ENCODE measurements at places on chromosomes 2 and 18.

DNA sequence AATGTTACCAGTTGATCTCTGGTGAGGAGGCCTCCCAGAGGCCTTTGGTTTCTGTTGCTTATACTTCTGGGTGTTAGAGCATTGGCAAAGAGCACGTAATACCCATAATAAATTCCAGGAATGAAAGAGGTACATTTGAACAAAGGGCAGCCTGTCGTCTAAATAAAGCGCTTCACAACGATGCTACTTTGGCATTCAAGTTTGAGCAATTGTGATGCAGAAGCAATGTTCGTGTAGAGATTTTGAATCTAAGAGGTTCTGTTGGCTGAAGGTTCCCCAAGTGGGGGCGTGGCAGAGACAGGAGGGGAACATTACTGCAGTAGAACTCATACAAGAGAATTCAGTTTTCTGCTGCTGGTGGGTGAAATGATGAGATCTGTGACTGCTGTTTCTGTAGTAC is 27.8 kb downstream of the ZNF532 start:
- DNase-seq: no peak

GRCh38 chr2:196376984-196377877 is 205.9 kb upstream of the STK17B start:
- DNase-seq: no peak

DNA sequence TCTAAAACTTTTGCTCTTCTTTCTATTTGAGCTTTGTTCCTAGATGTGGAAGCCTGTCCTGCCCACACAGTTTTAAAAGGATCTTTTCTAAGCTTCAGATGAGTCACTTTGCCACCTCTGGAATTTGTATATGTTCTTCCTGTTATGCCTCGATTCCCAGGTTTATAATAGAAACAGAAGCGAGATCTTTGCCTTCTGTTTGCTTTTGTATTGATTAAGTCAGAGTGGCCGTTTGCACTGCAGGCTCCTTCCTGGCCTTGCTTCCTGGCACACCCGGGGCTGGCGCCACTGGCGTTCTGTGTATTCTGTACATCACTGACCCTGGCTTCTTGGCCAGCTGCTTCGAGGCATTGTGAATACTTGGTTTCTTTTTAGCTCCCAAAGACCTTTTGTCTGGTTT is 91.8 kb downstream of the MTCL1 start:
- DNase-seq: no peak

DNA sequence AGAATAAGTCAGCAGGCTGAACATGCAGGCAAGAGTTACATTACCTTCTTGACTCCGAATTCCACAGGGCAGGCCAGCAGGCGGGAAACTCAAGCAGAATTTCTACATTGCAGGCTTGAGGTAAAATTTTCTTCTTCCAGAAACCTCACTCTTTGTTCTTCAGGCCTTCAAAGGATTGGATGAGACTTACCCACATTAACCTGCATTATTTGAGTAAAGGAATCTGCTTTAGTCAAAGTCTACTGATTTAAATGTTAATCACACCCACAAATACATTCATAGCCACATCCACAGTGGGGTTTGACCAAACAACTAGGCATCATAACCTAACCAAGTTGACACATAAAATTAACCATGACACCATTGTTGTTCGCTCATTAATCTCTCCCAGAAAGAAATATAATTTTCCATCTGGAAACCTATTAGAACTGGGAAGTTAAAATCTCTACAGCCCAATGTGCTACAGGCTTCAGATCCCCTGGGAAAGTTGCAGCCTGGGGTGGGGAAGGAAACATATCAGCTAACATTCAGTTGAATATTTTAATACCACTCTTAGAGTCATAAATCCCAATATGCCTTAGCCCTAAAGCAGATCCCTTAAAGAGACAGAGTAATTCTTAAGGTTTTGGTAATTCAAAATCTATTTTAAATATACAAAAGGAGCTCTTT is 468.2 kb upstream of the TNP1 start:
- DNase-seq: no peak

DNA sequence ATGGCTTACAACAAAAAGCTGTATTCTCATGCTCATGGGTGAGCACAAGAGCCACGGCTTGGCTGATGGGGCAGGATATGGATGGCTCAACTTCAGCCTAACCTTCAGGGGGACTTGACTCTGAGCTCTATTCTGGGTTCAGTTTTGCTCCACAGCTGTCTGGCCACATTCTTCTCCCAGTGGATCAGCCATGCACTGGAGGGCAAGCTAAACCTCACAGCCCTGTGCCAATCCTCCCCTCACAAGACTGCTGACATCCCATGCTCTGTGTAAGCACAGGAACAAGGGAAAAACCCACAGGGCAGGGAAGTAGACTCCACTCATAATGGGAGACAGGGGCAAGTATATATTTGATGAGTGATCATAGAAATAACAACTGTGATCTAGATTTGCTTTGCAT is 35.6 kb downstream of the COPS8 start:
- DNase-seq: no peak

GRCh38 chr2:230830428-230830827 is 34.3 kb upstream of the ITM2C start:
- DNase-seq: no peak

DNA sequence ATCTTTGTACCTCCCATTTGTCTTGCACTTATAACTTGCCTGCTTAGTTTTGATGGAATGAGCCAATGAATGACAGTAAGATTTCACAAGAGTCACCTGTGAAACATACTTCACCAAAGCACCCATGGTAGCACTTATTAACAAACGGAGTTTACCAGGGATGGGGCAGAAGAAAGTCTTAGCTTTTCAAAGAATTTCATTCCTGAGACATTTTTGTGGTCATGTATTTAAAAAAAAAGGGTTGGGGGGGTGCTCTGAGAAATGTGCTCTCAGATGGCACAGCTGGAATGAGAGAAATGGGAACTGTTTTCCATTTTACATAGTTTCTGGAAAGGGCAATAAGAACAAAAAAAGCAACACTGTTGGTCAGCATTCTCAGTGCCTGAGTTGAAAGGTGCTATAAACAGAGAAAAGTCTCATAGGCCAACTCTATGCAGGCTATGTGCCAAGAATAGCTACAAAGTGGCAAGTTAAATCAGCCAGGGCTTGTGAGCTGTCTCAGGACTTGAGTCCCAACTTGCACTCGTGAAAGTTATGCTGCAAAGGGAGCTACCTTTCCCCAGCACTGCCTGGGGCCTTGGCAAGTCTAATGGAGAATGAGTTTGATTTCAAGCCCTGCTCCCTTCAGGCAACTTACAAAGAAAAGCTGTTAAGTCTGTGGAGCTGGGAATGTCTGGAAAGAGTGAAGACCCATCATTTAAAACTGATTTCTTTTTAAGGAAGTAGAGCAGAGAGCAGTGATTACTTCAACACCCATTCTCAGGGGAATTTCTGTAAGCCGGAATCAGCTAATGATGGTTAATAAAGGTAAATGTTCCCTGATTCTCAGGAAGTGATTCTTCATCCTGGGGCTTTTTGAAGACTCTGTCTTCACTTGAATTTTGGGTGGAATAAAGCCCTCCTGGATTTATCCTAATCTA is 170.6 kb downstream of the SLC8A1 start:
- no peak for DNase-seq

DNA sequence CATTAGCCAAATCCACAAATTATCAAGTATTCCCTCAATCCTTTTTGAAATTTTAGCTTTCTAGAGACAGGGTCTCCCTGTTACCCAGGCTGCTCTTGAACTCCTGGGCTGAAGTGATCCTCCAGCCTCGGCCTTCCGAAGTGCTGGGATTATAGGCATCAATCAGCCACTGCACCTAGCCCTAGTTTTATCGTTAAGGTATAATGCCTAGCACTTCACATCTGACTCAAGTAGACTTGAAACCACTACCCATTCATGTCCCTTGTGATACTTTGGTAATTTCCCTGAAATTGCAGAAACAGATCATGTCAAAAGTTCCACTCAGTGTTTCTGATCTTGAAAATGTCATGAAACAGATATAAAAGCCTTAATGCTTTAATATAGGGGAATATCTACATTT is 26.3 kb downstream of the MEX3C start:
- no peak for DNase-seq

- DNase-seq: no peak
Observed at GRCh38 chr2:136331226-136331625, 213.3 kb upstream of the CXCR4 start.

DNA sequence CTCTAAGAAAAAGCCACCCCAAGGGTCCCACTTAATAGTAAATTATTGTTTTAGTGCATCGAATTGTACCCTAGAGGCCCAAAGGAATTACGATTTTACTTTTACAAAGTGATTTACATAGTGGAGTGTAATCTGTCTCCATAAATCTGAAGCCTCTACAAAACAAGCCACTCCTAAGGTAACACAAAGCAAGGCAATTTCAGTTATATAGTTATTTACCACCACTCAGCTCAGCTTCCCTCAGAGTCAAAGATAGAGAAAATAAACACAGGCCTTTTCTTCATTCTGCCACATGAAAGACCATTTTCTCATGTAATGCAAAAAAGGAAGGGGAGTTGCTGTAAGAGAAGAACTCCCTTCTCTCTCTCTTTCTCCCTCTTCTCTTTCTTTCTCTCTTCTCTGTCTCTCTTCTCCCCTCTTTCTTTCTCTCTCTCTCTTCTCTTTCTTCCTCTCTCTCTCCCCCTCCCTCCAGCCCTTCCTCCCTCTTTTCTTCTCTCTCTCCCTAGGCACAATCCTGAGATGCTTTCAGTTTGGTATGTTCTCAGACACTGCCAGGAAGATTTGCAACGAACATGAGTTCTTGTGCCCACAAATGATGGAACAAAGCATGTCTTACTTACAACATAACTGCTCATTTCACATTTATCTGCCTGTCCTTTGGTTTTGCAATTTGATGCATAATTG is 264.5 kb downstream of the BCL2 start:
- DNase-seq: no peak

DNA sequence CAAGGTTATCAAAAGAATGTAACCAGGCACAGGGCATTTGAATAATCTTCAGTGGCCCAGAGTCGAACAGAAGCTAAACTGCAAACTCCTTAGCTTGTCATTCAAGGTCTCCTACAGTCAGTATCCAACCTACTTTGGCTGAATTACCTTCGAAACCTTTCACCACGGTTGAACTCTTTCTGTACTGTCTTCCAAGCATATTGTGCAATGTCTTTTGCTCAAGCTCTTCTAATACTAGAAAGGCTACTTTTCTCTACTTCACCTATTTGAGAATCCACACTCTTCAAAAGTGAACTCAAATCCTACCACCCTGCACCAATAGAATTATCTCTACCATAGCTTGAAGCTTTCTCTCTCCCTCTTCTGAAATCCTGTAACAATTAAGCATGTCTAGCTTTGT is 142.9 kb downstream of the NR4A2 start:
- no peak for DNase-seq

GRCh38 chr2:149857344-149857743 is 269.8 kb upstream of the MMADHC start:
- DNase-seq: no peak

GRCh38 chr2:138298120-138298814 is 203.3 kb upstream of the SPOPL start:
- DNase-seq: no peak

- no peak for DNase-seq
Observed at GRCh38 chr2:230205034-230205433, 14.8 kb downstream of the SP110 start.

DNA sequence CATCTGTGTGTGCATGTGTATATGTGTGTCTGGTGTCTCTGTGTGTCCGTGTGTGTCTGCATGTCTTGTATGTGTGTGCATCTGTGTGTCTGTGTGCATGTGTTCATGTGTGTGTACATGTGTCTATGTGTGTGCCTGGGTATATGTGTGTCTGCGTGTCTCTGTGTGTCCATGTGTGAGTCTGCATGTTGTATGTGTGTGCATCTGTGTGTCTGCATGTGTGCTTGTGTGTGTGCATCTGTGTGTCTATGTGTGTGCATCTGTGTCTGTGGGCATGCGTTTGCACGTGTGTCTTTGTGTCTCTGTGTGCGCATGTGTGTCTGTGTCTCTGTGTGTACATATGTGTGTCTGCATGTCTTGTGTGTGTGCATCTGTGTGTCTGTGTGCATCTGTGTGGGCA is 207.7 kb downstream of the TNS1 start:
- DNase-seq: no peak

- no peak for DNase-seq
Observed at GRCh38 chr18:2028986-2029385, 542.3 kb downstream of the METTL4 start.

DNA sequence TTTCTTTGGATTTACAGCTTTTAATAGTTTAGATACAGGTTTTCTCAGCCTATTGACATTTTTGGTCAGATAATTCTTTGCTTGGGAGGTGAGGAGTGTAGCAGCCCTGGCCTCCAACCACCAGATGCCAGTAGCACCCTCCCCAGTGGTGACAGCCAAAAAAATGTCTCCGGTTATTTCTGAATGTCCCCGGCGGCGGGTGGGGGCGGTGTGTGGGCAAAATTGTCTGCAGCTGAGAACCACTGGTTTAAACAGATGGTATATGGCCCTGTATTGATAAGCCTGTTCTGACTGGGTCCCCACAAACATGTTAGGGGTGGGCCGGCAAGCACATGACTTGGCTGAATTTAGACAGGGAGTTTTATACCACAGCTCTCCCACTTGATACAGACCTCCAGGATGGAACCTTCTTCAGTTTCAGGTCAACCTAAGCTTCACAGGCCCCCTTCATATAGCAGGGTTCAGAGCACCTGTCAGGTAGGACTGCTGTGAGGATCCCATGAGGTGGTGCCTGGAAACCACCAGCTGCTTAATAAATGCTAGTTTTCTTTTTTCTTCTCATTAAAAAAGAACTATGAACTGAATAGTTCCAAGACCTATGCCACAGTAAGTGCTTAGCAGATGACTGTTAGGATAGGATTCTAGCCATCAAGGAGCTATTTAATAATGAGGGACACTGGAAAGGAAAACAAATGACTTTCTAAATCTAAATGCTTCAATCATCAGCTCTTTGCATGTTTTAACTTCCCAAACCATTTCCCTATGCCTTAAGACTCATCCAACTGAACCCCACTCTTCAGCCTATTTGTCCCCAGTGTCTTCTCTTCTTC is 18.1 kb downstream of the LPIN2 start:
- peak; percentile 4 for DNase-seq

GRCh38 chr2:62660582-62661262 is 44.8 kb upstream of the EHBP1 start:
- no peak for DNase-seq

- no peak for DNase-seq
Observed at GRCh38 chr18:74114116-74114515, 33.5 kb downstream of the FBXO15 start.

- DNase-seq: no peak
Observed at GRCh38 chr2:131408778-131409177, 44.8 kb upstream of the RAB6D start.

DNA sequence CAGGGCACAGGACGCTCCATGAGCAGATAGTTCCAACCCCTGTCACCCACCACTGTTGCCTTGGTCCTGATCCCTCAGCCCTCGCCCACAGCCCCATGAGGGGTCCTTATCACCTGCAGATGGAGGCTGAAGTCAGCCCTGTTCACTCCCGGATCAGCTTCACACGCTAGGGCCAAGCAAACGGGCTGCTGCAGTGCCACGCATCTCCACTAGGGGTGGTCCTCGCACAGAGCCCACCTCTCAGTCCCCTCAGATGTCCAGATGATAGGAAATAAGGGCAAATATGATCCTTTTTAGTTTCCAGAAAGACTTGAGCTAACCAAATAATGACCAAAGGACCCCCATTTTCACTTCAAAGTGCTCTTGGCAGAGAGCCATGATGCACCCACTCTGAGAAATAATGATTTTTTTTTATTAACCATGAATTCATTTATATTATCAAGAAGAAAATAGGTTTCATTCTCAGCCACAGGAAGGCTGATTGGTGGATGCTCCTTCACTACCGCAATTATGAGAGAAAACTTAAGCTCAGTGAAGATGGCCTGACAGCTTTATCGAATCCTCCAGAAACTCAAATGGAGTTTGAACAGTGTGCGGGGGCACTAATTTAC is 71.9 kb upstream of the KLHL29 start:
- no peak for DNase-seq

Measured in esophagus squamous epithelium (tissue), 5 donors.